CD4-positive, alpha-beta T cell treated with Interleukin-12 subunit alpha and Interleukin-12 subunit beta, for 1 hour (primary cell): ENCODE measurements at places on chromosomes 1 and 21.

DNA sequence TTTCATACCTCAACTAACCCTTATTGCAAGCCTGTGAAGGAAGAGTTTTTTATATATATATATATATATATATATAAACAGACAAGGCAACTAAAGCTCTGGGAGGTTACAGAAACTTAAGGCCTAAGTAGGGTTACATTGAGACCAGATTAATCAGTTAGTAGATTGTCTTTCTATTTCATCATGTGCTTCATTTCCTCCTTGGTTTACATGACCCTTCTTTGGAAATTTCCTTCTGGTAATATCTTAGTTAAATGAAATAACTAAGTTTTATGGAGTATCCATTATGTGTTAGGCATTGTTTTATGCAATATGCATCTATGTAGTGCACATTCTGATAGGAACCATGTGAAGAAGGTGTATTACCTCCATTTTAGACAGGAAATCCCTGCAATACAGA, 112.7 kb downstream of the FGGY start:
- no peak for DNase-seq

DNA sequence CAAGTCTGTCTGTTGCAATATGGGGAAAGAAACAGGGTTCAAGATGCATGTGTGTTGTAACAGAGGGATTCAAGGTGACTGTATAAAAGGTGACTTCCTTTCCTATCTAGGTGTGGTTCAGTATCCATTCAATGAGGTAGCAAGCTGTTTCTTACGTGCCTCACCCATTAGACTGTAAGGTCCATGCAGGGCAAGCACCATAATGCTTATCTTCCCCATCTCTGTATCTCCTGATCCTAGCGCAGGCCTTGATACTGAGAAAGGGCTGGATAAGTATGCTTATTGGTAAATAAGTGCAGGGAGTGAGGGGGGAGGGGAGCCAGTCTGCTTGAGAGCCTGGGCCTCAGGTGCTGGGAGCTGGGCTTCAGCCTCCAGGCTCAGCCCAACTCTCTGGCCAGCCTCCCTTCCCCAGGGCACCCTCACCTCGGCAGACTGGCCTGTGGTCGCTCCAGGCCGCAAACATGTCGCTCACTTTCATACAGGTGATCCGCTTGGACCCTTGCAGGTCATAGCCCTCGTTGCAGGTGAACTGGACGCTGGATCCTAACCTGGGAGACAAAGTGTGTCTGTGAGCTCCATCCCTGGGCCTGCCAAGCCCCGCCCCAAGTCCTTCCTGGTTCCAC, 44.5 kb upstream of the HMGB4 start:
- DNase-seq = no peak

DNA sequence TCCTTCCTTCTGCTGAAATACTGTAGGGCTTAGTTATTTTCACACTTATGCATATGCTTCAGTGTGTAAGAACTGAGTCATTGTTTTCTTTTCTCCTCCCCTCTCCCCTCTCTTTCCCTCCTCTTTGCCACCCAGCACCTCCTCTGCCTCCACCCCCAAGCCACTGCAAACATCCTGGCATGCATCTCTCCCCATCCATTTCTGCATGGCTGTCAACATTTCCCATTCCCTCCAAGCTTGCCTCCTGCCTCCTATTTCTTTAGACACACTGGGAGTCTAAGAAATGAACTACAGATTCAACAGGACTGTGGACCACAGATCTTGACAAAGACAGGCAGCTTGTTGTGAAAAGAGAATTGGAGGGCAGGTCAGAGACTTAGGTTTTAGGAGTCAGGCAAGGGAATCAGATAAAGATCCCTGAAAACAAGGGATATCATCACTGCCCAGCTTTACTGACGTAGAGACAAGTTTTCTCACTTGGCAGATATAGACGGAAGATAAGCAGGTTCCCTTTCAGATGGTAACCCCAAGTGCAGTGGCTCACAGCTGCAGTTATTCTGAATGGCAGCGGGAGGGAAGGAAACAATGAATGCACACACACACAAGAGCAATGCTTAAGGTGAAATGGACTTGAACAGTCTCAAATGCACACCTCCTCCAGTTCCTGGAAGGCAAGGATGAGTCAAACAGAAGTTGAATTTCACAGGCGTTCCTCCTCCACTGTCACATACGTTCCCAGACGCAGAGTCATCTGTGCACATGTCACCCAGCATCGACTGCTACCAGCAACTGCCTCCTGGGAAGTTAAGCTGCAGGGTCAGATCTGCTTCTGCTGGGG, 56.1 kb downstream of the HIVEP3 start:
- DNase-seq = no peak

GRCh38 chr1:76343356-76343755, 268.8 kb downstream of the ST6GALNAC3 start:
- DNase-seq = no peak
